Islet precursor cell (in vitro differentiated cells): ENCODE measurements at places on chromosomes 4 and X.

DNA sequence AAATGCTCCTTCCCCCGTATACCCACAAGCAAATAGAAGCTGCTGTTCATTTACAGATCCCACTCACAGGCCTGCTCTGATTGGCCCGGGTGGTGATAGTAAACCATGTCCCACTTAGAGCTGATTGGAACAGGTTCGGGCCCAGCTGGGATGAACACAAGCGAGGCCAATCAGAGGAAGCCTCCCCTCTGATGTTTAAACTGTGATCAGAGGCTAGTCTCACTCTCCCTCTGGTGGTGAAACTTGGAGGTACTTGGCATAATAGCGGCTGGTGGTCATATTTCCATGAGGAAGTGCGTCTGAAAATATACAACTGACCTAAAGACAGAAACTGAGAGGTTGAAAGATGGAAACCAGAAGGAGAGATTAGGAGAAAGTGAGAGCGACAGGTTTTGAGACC lies 51.5 kb upstream of the TRPC3 start:
- peak; percentile 68 for DNase-seq

- DNase-seq, result no peak
These were observed 219.2 kb upstream of the FAT1 start for GRCh38 chr4:186942758-186943377.

- peak; percentile 63 for DNase-seq
These were observed 212.7 kb downstream of the SOX3 start for GRCh38 chrX:140292188-140292587.

- DNase-seq, result no peak
These were observed 2.2 kb upstream of the CLDN2 start for GRCh38 chrX:106917830-106918500.

- no peak for DNase-seq
These were observed 528.2 kb upstream of the FAT1 start for GRCh38 chr4:187251896-187252295.

- DNase-seq, result no peak
These were observed 1150.4 kb upstream of the INTU start for GRCh38 chr4:126482311-126482710.

DNA sequence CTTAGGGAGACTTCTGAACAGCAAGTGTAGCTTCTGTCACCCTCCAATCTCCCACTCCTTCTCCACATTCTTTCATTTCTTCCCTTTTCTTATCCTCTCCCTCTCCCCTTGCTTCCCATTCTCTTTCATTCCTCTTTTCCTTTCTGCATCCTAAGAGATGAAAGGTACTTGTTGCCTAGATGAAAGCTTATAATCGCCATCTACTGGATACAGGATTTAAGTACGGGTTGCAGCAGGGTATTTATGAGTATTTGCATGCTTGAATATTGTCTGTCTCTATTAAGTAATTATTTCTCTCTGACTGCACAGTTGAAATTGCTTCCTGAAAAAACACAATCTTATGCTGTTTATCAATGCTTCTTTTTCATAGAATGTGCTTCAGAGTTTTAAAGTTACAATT lies 174.0 kb upstream of the TENT5D start:
- DNase-seq, result no peak

DNA sequence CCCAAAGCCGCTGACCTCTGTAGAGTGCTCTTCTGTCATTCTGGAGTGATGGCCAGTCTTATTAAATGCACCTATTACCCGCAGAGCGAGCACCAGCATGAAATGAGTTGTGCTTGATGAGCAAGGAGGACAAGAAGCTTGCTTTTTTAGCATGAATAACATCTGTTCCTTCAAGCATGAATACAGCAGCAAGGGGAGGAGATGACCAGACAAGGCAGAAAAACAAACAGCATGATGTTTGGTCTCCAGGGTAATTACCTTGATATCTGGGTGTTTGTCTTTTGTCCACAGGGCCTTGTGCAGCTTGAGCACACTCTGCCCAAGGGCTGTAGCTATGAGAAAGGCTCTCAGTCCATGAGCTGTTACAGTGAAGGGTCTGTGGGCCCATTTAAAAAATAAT lies 324.8 kb upstream of the DDX53 start:
- DNase-seq, result no peak

- no peak for DNase-seq
These were observed 904.9 kb upstream of the AGA start for GRCh38 chr4:178347111-178347510.

DNA sequence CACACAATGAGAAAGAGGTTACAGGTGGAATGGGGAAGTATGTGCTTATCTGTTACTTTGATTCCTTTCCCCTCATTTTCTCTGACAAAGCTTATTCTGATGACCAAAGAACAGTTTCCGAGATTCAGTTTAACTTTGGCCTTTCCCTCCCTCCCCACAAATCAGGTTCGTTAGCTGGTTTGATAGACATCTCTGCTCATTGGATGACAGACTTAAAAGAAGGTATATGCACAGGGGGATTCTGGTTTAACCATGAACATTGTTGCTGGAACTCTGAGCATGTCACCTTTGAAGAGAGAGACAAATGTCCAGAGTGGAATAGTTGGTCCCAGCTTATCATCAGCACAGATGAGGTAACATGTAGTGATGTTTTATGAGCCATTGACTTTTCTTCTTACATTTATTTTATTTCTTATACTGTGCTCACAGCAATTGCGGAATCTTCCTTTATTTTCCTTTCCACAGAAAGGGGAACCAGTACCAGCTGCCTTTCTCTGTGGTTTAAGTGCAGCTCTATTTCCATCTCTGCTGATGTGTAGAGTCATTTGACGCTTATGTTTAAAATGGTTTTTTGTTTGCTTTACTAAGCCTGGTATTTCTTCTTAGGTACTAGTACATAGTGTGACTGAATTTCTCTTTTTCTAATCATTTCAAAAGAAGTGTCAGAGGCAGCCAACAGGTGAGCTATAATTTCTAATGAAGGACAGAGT lies 125.0 kb downstream of the AKAP4 start:
- no peak for DNase-seq

DNA sequence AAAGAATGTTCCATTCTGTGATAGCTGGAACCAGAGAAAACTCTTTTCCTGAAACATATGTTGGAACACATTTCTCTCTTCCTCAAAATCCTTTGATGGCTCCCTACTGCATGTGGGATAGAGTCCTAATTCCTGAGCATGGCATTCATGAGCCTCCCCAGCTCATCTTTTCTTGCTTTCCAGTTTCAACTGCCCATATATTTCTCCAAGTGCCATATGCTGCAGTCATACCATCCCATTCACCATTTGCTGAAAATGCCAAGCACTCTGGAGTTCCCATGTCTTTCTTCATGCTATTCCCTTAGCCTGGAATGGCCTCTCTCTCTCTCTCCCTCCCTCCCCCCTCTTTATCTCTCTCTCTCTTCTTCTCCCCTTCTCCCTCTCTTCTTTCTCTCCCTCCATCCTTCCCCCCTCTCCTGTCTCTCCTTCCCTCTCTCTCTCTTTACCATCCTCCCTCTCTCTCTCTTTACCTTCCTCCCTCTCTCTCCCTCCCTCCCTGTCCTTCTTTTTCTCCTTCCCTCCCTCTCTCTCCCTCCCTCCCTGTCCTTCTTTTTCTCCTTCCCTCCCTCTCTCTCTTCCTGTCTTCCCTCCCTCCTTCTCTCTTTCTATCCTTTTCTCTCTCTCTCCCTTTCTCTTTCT lies 134.1 kb upstream of the GPC4 start:
- DNase-seq, result no peak

- DNase-seq, result no peak
These were observed 1.7 kb upstream of the STIM2 start for GRCh38 chr4:26858947-26859401.

DNA sequence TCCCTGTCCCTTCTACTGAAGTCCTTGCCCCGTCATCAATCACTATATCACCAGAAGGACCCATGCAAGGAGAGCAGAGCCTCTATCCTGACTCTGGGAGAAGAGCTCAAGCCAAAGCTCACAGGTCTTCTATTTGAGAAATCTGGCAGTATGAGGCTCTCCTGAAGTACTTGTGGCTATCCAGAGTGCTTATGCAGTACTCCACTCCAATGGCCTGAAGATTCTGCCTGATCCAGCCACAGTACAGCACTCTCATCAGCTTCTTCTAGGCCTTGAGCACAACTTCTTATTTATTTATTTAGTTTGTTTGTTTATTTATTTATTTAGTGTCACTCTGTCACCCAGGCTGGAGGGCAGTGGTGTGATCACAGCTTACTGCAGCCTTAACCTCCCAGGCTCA lies 13.0 kb downstream of the USP26 start:
- no peak for DNase-seq

DNA sequence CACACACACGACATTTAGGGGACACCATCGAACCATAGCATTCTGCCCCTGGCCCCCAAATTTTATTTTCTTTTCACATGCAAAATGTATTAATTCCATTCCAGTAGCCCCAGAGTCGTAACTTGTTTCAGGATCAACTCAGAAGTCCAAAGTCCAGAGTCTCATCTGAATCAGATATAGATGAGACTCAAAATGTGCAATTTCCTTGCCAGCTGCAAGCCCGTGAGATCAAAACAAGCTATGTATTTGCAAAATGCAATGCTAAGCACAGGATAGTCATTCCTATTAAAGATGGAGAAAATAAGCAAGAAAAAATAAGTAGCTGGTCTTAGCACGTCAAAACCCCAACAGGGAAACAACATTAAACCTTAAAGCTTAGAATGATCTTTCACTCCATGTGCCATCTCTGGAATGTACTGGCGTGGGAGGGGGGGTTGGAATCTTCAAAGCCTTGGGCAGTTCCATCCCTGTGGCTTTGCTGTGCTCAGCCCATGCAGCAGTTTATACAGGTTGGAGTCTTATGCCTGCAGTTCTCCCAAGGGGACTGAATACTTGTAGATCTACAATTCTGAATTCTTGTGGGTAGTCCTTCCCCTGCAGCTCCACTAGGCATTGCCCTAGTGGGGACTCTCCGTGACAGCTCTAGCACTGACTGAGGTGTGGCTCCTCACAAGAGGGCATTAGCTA lies 47.7 kb upstream of the SYTL5 start:
- peak; percentile 64 for DNase-seq

GRCh38 chr4:158571736-158572135 lies 50.1 kb downstream of the RXFP1 start:
- DNase-seq, result no peak
